ENCODE measurements at places on chromosomes 7 and 10.
A peak's percentile ranks its signal among the peaks of the same experiment; 100 is the strongest.

- H3K36me3 ChIP-seq: no peaks in the 10 kb centered on the region
- no peak overlapping the region for H3K4me3 ChIP-seq
- H3K4me1 ChIP-seq: no peaks in the 10 kb centered on the region
- H3K27ac ChIP-seq: no peak overlapping the region
- H3K27me3 ChIP-seq: peaks cover 9% of the 10 kb centered on the region
These were observed 61.7 kb upstream of the CREB5 start for GRCh38 chr7:28350662-28351061.

DNA sequence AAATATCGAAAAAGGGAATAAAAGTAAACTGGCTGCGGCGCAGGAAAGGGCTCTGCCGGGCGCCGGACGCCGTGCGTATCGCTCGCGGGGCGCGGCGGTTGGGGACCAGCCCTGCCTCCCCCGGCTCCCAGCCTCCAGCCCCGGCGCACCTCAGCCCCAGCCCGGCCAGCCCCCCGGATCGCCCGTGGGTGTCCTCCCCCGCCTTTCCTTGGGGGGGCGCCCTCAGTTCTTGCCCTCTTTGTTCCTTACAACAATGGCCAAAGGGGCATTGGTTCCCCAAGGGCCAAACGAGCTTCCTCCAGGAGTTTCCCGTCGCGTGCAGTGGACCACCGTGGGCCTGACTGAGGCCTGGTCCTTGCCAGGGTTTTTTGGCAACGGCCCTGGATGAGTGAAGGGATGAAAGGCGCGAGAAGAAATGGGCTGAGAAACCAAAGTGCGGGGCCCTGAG is 1.2 kb downstream of the MACROH2A2 start:
- no peak for DNase-seq
- peaks cover 15% of the 10 kb centered on the region for H3K4me1 ChIP-seq
- H3K36me3 ChIP-seq: no peaks in the 10 kb centered on the region
- no peaks in the 10 kb centered on the region for H3K27me3 ChIP-seq

DNA sequence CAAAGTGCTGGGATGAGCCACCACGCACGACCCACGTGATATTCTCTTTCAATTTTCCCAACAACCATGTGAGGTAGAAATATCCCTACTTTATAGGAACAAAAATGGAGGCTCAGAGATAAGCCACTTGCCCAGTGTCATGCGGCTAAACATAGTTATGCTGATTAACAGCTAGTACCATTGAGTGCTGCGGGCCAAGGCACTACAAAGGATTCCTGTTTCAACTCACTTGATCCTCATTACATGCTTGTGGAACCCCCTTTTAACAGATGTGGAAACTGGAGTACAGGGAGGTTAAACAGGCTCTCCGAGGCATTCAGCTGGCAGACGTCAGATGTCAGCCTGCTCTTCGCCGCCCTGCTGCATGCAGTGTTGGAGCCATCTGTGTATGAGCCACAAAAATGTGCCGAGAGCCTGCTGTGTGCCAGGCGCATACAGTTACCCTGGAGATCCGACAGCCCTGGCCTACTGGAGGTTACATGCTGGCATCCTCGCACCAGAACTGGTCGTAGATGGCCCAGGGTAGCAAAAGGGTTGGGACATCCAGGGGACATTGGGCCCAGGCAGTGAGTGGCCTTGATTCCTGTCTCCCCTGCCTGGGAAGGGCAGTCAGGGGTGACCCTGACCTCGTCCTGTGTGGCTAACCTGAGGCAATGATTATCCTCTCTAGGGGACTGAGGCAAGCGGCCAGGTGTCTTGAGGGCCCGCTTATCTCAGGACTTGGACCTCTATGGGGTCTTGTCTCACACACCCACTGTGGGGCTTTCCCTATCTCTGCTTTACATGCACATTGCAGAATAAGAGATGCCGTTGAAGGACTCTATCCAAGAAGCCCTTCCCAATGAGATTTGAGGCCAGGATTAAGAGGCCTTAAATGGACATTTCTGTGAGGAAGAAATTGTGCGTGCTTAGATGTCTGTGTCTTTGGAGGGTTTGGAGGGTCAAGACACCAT is 18.5 kb upstream of the SRGN start:
- H3K4me3 ChIP-seq: peak overlapping the region; percentile 24
- peaks cover 7% of the 10 kb centered on the region for H3K27me3 ChIP-seq
- H3K4me1 ChIP-seq: peaks cover 6% of the 10 kb centered on the region

GRCh38 chr10:123559823-123560092 is 106.4 kb upstream of the GPR26 start:
- peaks cover 10% of the 10 kb centered on the region for H3K4me1 ChIP-seq
- H3K27me3 ChIP-seq: no peaks in the 10 kb centered on the region
- no peak overlapping the region for H3K27ac ChIP-seq
- H3K4me3 ChIP-seq: no peak overlapping the region
- no peaks in the 10 kb centered on the region for H3K36me3 ChIP-seq
- DNase-seq: no peak

DNA sequence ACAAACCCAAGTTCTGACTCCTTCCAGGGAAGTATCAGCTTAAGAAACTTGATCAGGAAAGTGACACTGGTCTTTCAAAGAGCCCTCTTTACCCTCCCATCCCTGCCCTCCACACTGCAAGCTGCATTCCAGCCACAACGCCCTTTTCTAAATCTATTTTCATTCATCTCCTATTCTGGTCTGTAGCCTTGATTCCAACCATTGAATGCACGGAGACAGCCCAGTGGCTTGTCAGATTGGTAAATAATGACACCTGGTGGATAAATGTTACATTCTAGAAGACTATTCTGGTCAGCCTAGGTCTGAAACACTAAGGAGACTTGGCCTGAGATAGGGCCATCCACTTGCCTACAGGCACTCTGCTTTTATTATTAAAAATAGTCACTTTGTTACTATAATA is 20.9 kb downstream of the MORN4 start:
- H3K4me1 ChIP-seq: no peaks in the 10 kb centered on the region
- peaks cover 35% of the 10 kb centered on the region for H3K36me3 ChIP-seq
- H3K27me3 ChIP-seq: no peaks in the 10 kb centered on the region
- no peak overlapping the region for H3K27ac ChIP-seq
- no peak for DNase-seq
- no peak overlapping the region for H3K4me3 ChIP-seq

DNA sequence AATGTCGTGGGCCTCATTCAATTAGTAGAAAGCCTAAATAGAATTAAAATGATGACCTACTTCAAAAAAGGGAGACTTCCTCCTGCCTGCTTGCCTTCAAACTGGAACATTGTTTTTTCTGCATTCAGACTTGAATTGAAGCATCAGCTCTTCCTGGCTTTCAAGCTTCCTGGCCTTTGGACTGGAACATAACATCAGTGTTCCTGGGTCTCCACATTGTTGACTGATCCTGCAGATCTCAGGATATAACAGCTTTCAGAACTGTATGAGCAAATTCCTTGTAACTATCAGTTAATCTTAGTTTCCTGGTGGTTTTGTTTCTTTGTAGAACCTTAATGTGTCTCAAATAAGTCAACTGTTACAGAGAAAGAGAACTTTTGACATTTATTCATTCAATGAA is 18.6 kb downstream of the MAGI2 start:
- no peak for DNase-seq
- H3K27ac ChIP-seq: no peak overlapping the region
- H3K4me1 ChIP-seq: no peaks in the 10 kb centered on the region
- no peaks in the 10 kb centered on the region for H3K27me3 ChIP-seq

GRCh38 chr10:96263176-96263575 is 8.2 kb downstream of the BLNK start:
- no peaks in the 10 kb centered on the region for H3K36me3 ChIP-seq
- no peaks in the 10 kb centered on the region for H3K27me3 ChIP-seq
- DNase-seq: no peak
- no peak overlapping the region for H3K27ac ChIP-seq

GRCh38 chr7:119572132-119572531 is 700.8 kb upstream of the KCND2 start:
- H3K4me3 ChIP-seq: peak overlapping the region; percentile 29
- no peak overlapping the region for H3K27ac ChIP-seq

DNA sequence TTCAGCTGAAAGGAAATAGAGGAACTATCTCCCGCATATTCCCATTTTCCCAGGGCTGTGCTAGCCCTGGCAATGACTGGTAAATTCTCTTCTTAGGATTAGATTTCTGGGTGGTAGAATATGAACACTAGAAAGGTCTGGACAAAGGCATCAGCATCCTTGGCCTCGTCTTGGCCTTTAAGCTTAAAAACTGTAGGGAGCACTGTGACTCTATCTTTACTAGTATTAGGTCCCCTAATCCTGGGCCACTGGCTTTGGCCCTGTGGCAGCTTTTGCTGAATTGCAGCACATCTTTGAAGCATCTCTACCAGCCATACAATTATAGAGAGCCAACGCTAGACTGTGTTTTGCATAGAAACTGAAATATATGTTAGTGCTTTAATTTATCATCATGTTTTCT is 41.5 kb upstream of the EBLN1 start:
- H3K4me3 ChIP-seq: no peak overlapping the region
- no peak overlapping the region for H3K27ac ChIP-seq
- no peak for DNase-seq
- H3K27me3 ChIP-seq: peaks cover 63% of the 10 kb centered on the region
- H3K4me1 ChIP-seq: no peaks in the 10 kb centered on the region

- H3K27me3 ChIP-seq: no peaks in the 10 kb centered on the region
- peaks cover 1% of the 10 kb centered on the region for H3K4me1 ChIP-seq
- no peak overlapping the region for H3K4me3 ChIP-seq
- DNase-seq: no peak
These were observed 151.4 kb upstream of the PRPS1L1 start for GRCh38 chr7:18179093-18179492.

- H3K4me3 ChIP-seq: peak overlapping the region; percentile 82
- no peaks in the 10 kb centered on the region for H3K36me3 ChIP-seq
- peaks cover 7% of the 10 kb centered on the region for H3K4me1 ChIP-seq
- no peak for DNase-seq
These were observed 104.9 kb upstream of the LEP start for GRCh38 chr7:128136215-128136597.

GRCh38 chr10:100976906-100977305 is 7.6 kb downstream of the SEMA4G start:
- H3K36me3 ChIP-seq: peaks cover 36% of the 10 kb centered on the region
- H3K4me3 ChIP-seq: no peak overlapping the region
- no peaks in the 10 kb centered on the region for H3K27me3 ChIP-seq
- no peaks in the 10 kb centered on the region for H3K4me1 ChIP-seq

- no peak for DNase-seq
- no peak overlapping the region for H3K27ac ChIP-seq
- no peak overlapping the region for H3K4me3 ChIP-seq
These were observed 99.0 kb upstream of the FZD1 start for GRCh38 chr7:91165006-91165845.

DNA sequence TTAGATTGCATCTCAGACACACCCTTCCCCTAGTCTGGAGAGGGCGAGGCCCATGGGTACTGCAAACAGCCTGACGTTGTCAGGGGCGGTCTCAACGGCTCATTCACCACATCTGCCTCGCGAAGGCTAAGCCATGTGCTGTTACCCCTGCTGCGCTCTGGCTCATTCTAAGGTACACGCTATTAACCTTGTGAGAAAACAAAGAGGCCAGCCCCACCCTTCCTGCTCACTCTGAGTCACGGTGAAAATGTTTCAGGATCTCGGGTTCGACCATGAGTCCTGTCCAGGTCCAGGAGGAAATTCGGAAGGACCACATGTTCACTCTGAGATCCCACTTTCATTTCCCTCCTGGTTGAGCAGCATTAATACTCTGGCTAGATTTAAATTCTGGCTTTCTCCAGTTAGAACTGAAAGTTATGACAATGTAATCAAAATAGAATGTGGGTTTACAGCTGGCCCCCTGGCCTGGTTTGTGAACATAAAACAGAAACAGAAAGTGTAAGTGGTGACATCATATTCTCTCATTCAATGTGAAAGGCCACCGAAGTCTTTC is 55.2 kb downstream of the EGFR start:
- no peaks in the 10 kb centered on the region for H3K27me3 ChIP-seq
- no peak for DNase-seq
- peaks cover 11% of the 10 kb centered on the region for H3K4me1 ChIP-seq
- no peak overlapping the region for H3K4me3 ChIP-seq
- no peaks in the 10 kb centered on the region for H3K36me3 ChIP-seq

- no peak overlapping the region for H3K27ac ChIP-seq
- no peaks in the 10 kb centered on the region for H3K36me3 ChIP-seq
- H3K4me3 ChIP-seq: no peak overlapping the region
- no peaks in the 10 kb centered on the region for H3K27me3 ChIP-seq
These were observed 146.5 kb downstream of the GLRX3 start for GRCh38 chr10:130282492-130283218.

GRCh38 chr10:29039677-29040189 is 249.1 kb upstream of the LYZL1 start:
- no peaks in the 10 kb centered on the region for H3K27me3 ChIP-seq
- H3K36me3 ChIP-seq: no peaks in the 10 kb centered on the region
- no peaks in the 10 kb centered on the region for H3K4me1 ChIP-seq
- H3K27ac ChIP-seq: no peak overlapping the region

DNA sequence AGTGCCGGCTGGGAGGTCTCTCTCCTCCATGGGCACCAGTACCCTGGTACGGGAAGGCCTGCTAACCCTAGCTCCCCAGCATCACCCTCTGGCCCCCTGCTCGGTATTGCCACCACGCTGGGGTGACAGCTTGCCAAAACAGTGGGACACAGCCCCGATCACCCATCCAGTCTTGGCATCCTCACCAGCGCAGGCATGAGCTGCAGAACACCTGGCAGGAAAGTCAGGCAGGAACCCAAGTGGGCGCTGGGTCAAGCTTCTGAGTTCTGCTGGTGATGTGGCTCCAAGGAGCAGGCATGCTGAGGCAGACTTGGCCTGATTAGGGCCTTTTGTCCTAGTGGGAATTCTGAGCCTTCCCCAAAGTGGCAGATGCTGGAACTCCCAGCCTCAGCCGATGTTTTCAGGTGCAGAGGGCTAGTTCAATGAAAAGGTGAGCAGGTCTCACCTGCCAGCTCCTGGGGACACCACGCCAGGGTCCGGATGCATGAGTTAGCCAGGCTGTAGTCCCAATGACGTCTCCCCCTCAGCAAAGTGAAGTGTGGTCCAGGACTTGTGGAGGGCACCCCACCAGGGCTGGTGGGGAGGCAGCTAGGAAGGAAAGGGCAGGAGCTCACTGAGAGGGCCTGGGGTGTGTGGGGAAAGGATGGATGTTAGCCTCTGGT is 8.5 kb upstream of the ZNF22 start:
- DNase-seq: no peak
- H3K27ac ChIP-seq: no peak overlapping the region
- no peaks in the 10 kb centered on the region for H3K36me3 ChIP-seq
- peaks cover 2% of the 10 kb centered on the region for H3K27me3 ChIP-seq
- H3K4me3 ChIP-seq: no peak overlapping the region

GRCh38 chr10:5887029-5887428 is 2.7 kb downstream of the ANKRD16 start:
- H3K27ac ChIP-seq: no peak overlapping the region
- H3K4me3 ChIP-seq: no peak overlapping the region
- H3K27me3 ChIP-seq: no peaks in the 10 kb centered on the region

GRCh38 chr10:13425397-13425796 is 77.3 kb upstream of the SEPHS1 start:
- no peak overlapping the region for H3K27ac ChIP-seq
- H3K4me3 ChIP-seq: no peak overlapping the region
- H3K27me3 ChIP-seq: no peaks in the 10 kb centered on the region
- H3K4me1 ChIP-seq: no peaks in the 10 kb centered on the region
